ENCODE measurements at places on chromosomes 12 and 14.

DNA sequence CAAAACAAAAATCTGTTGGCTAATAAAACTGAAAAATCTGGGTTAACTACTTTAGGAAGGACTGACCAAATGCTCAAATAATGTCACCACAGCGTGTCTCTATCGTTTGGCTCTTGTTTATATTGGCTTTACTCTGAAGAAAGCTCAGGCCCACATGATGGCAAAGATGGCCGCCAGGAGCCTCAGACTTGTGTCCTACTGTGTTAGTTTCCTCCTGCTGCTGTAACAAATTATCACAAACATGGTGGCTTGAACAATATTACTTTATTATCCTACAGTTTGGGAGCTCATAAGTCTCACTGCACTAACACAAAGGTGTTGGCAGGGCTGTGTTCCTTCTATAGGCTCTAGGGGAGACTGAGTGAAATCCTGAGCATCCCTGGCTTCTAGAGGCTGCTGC is 303.0 kb downstream of the DAD1 start:
- DNase-seq = no peak

GRCh38 chr12:12583510-12584178 is 21.0 kb upstream of the DUSP16 start:
- no peak for DNase-seq

GRCh38 chr12:16504200-16504599 is 101.8 kb downstream of the LMO3 start:
- DNase-seq = no peak

- DNase-seq = no peak
Measured at GRCh38 chr12:26678697-26679660, 154.0 kb downstream of the ITPR2 start.

DNA sequence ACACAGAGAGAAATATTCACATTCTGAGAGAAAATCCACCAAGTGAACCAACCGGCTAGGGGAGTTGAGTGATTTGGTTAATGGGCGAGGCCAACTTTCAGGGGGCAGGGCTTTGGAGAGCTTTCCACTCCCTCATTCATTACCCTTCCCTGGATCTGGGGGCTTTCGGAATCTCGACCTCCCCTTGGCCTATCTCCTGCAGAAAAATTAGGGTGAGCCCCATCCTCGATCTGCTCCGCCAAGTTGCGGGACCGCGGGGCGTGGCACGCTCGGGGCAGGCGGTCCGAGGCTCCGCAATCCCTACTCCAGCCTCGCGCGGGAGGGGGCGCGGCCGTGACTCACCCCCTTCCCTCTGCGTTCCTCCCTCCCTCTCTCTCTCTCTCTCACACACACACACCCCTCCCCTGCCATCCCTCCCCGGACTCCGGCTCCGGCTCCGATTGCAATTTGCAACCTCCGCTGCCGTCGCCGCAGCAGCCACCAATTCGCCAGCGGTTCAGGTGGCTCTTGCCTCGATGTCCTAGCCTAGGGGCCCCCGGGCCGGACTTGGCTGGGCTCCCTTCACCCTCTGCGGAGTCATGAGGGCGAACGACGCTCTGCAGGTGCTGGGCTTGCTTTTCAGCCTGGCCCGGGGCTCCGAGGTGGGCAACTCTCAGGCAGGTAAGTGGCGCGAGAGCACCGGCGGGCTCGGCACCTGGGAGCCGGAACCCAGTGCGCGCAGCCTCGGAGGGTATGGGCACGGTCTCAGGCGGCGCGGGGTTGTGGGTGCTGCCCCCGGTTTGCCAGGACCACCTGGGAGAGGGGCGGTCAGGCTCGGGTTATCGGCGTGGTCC is at the start of gene ERBB3:
Gene ERBB3 (plus strand): TSS at position 443 of the 833 bp plus-strand sequence. CDS start 136 bp downstream, at position 579.
- peak; percentile 36 for DNase-seq

Measured in stimulated activated CD8-positive, alpha-beta memory T cell treated with anti-CD3 and anti-CD28 coated beads, Interleukin-7, amount 100 ng/mL, for 24 hours (primary cell).